Stimulated activated CD8-positive, alpha-beta memory T cell treated with anti-CD3 and anti-CD28 coated beads, Interleukin-4, amount 100 ng/mL, for 1 hour (primary cell): ENCODE measurements at places on chromosomes 1 and 21.

DNA sequence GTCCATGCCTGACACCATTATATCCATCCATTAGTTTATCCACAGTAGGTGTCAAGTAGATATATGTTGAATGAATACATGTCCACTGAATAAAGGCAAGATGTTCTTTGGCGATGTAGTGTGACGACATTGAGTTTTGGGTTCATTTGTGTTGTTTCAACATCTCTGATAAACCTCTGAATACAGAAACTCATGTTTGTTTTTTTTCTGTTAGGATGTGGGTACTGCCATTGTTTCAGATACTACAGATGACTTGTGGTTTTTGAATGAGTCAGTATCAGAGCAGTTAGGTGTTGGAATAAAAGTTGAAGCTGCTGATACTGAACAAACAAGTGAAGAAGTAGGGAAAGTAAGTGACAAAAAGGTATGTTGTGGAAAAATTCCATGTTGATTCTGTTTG, 28.1 kb downstream of the MDM4 start:
- no peak for DNase-seq

GRCh38 chr1:6263716-6264115, 2.8 kb upstream of the GPR153 start:
- DNase-seq: no peak

DNA sequence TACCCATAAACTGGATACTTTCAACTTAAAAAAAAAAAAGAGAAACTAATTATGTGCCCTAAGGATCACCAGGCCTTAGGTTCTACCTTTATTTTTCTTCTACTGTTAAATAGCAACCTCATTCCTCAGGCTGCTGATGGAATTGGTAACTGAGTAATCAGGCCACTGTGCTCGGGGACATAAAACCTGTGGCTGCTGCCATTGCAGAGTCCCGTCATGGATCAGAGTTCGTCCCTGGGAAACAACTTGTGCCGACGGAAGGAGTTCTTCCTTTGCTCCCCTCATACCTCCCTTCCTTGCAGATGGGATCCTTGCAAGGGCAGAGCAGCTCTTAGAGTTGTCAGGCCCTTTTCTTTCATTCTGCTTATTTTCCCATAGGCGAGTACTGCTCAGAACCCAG, 123.6 kb downstream of the PBX1 start:
- no peak for DNase-seq

DNA sequence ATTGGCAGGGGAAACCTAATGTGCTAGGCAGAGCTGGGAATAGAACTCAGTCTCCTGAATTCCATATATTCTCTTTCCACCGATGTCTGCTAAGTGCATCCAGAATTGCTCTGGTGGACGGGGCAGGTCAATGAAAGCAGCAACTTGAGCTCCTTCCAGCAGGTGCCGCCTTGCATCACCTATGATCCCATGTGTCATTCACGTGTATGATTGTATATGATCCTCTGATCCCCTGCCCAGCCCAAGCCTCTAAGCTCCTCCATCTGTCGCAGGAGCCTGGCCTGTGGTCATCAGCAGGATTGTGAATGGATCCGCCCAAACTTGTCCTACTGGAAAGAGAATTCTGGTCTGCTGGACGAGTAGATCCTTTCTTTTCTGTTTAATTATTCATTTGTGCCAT, 13.1 kb downstream of the ACTA1 start:
- no peak for DNase-seq

DNA sequence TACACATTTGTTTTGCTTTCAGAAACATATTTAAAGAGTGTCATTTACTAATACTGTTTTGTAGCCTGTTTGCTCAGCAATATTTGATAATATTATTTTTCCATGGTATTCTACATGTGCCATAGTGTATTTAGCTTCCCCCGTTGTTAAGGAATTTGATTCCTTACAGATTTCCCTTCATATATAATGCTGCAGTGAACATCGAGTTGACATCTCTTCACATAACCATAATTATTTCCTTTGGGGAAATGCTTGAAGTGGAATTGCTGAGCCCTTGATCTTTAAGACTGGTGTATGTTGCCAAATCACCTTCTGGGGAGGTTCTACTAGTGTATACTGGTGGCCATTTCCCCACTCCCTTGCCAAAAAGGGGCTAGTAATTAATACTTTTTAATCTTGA, 42.6 kb downstream of the FAM163A start:
- no peak for DNase-seq

DNA sequence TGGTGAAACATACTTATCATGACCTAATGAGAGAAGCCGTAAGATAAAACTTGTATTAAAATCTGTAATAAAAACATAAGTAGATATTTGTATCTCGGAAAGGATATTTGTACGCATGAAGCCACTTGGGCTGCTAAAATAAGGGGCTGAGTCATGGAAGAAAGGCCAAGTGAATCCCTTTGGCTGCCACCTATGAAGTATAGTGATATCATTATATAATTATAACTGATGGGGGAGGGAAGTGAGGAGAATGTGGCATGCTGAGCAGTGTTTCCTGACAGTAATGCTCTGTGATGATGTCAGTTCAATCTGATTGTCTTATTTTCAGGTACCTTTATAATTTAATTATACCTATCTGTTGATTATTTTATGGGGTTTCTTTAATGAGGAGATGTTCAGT, 13.6 kb downstream of the RWDD3 start:
- DNase-seq: no peak

GRCh38 chr21:33169359-33169758, 60.4 kb upstream of the IFNAR2 start:
- DNase-seq: no peak
